Endothelial cell of umbilical vein (primary cell): ENCODE measurements at places on chromosomes 16 and 17.

DNA sequence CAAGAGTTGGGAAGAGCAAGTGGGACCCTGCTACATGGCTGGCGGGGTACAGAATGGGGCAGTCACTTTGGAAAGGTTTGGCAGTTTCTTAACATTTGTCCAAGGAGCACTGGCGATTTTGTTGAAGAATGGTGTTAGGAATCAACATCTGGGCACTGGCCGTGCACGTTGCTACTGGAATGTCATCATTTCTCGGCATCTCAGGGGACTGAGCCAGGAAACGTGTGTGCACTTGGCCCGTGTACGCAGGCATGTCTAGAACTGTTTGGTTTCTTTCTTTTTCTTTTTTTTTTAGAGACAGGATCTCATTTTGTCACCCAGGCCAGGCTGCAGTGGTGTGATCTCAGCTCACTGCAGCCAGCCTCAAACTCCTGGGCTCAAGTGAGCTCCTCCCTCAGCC, 17.3 kb upstream of the FOXK2 start:
- DNase-seq, result no peak

- no peak for DNase-seq
These were observed 12.4 kb downstream of the TENT4B start for GRCh38 chr16:50165473-50165872.

DNA sequence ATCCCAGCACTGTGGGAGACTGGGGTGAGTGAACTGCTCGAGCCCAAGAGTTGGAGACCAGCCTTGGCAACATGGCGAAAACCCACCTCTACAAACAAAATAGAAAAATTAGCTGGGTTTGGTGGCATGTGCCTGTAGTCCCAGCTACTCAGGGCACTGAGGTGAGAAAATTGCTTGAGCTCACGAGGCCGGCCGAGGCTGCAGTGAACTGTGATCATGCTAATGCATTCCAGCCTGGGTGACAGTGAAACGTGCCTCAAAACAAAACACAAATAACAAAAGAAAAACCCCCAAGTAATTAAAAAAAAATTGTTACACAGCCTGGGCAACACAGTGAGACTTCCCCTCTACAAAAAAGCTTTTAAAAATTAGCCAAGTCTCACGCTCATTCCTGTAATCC, 5.0 kb downstream of the CCDC47 start:
- no peak for DNase-seq

DNA sequence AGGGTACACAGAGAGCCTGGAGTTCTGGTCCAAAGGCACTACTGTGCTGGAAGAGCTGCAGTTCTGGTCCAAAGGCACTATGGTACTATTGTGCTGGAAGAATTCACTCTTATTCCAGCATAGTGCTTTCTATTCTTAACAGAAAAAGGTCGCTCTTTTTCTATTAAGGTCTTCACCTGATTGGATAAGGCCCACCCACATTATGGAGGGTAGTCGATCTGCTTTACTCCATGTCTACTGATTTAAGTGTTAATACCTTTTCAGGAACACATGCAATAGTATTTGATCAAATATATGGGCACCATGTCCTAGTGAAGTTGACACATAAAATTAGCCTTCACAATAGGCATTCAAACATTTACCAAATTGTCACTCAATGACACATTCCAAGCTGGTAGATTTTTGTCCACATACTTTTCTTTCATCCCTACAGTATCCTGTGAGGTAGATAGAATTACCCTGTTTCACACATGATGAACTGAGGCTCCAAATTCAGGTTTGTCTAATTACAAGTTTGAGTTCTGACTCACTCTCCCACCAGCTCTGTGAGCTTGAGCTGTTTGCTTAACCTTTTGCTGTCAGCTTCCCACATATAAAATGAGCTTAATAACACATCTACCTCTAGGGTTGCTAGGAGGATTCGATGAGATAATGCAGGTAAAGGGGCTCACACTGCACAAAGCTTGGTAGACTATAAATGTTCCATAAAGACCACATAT, 129.9 kb downstream of the AIPL1 start:
- DNase-seq, result no peak

DNA sequence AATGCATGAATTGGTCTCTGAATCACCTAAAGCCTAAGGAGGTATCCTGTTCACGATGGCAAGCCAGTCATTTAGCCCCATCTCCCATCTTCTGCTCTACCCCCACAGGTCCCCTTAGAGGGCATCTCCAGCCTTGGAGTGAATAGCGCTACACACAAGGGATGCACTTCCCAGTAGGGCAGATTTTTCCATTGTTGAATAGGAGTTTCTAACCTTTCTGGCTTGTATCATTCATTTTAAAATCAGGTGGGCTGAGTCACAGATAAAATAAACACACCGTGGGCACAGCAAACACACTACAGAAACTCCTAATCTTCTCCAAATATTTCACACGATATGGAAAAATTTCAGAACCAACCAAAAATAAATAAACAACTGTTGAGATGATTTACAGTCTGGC, 201.2 kb upstream of the NOG start:
- DNase-seq, result no peak
